Caco-2 (cell line): ENCODE measurements at places on chromosomes 11 and 22. TPM values are rescaled to one million over a fixed set of nuclear protein-coding genes. Genes with fewer than 3 reads are reported as not detected.

Gene SCO2
- total RNA-seq = 3.0 and 6.5 TPM in 2 replicates

GRCh38 chr22:45962756-45963324 lies 14.1 kb downstream of the WNT7B start:
- DNase-seq = no peak
- no peaks in the 10 kb centered on the region for H3K36me3 ChIP-seq
- H3K4me1 ChIP-seq = peaks cover 13% of the 10 kb centered on the region
- H3K27me3 ChIP-seq = no peaks in the 10 kb centered on the region
- H3K27ac ChIP-seq = no peak overlapping the region

DNA sequence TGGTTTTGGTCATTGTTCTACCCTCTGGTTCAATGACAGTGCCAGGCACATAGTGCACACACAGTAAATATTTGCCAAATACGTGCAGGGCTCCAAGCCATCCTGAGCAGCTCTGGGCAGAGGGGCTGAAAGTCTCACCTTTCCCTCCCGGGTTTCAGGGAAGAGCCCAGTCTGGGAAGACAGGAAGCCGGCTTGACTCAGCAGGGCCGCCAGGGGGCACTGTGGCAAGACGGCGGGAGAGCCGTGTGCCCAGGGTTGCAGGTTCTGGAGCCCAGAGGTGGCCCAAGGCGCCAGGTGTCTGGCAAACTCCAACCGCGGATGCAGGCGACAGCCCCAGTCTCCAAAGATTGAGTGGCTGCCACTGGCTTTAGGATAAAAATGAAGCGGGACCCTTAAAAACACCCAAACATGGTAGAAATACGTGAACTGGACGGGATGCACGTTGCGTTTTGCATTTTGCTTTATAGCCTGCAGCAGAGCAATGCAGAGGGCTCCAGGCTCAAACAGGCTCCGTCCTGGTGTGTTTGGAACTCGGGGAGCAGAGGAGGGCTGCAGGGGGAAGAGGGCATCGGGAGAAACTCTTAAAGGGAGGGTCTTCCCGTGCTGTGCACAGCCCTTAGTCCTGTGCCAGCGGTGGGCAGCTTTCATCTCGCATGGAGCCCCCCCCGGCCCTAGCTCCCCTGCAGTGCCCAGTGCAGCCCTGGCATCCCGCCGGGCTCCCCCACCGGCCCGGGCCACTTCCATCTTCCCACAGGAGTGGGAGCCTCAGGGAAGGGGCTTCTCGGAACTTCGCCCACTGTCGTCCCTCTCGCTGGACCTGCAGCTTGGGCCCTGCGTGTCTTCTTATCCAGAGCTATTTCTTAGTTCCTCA lies 10.7 kb downstream of the KRTAP5-5 start:
- DNase-seq = peak; percentile 14
- no peak overlapping the region for H3K4me3 ChIP-seq
- no peaks in the 10 kb centered on the region for H3K4me1 ChIP-seq

Gene OR8D1
- not detected in 2 replicates for total RNA-seq

- H3K27me3 ChIP-seq = no peaks in the 10 kb centered on the region
- no peak overlapping the region for H3K27ac ChIP-seq
- H3K4me1 ChIP-seq = peaks cover 18% of the 10 kb centered on the region
- peaks cover 1% of the 10 kb centered on the region; the same call in 1 of the 2 replicates for H3K36me3 ChIP-seq
- H3K4me3 ChIP-seq = no peak overlapping the region
Measured at GRCh38 chr22:32811788-32812545, 10.5 kb downstream of the TIMP3 start.

DNA sequence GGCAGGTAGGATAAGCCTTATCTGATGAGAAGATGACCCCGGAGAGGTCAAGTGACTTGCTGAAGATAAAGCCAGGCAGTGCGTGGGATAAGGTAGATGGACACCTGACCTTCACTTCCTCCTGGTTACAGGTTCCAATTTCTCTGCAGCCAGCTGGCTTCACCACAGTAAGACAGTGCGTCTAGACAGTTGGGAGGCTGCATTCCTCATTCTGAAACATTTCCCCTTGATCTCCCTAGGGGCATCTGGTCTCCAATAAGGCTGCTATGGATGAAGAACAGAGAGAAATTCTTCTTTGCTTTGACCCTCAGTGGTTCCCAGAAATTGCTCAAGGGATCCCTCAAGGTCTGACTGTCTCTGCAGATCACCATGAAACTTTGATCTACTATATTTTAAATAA lies 211.3 kb downstream of the MYO18B start:
- H3K36me3 ChIP-seq = no peaks in the 10 kb centered on the region
- no peak for DNase-seq
- H3K27ac ChIP-seq = no peak overlapping the region
- no peak overlapping the region for H3K4me3 ChIP-seq
- no peaks in the 10 kb centered on the region for H3K4me1 ChIP-seq
- H3K27me3 ChIP-seq = no peaks in the 10 kb centered on the region; the same call in 1 of the 2 replicates

DNA sequence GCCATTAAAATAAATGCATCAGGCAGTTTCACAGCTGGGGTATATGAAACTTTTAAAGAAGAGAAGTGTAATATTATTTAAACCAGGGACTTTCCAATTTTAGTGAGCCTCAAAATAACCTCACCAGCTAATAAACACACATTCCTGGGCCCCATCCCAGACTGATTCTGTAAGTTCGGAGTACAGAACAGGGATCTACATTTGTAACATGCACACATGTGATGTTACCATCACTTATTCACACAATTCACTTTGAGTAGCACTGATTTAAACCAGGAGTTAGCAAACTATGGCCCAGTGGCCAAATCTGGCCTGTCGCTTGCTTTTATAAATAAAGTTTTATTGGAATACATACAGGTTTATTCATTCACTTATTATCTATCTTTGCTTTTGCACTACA lies 62.0 kb downstream of the STK33 start:
- no peaks in the 10 kb centered on the region for H3K4me1 ChIP-seq
- H3K36me3 ChIP-seq = no peaks in the 10 kb centered on the region
- no peaks in the 10 kb centered on the region for H3K27me3 ChIP-seq
- H3K4me3 ChIP-seq = no peak overlapping the region
- no peak for DNase-seq

DNA sequence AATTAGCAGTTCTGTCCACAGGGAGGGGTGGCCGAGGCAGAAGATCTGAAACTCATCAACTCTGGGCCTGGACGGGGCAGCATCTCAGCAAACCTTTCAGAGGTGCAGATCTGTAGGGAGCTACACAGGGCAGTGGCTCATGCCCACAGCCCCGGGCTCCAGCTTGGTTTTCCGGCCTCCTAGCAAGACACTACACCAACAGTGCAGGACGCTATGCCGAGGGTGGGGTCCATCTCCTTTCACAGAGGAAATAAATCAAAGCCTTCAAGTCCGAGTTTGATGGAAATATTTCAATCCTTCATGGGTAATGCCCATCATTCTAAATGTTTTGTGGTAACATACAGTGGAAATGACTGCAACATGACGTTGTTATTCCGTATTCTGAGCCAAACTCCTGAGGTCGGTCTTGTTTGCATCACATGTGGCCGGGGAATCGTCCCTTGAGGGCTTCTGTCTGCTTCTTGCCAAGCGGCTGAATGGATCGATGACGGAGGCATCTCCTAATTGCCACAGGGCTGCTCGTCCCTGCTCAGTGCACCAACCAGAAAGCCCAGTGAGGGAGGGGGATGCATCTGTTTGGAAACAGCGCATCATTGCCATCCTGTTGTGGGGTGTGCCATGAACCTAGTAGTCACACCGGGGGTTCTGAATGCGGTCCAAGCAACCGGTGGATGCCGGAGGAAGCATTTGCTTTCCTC lies 30.0 kb downstream of the LINC01488 start:
- no peaks in the 10 kb centered on the region for H3K27me3 ChIP-seq
- peak; percentile 29 for DNase-seq
- peaks cover 5% of the 10 kb centered on the region; the same call in 1 of the 2 replicates for H3K4me1 ChIP-seq
- no peak overlapping the region for H3K4me3 ChIP-seq
- no peaks in the 10 kb centered on the region for H3K36me3 ChIP-seq

- H3K36me3 ChIP-seq = no peaks in the 10 kb centered on the region
- H3K4me1 ChIP-seq = peaks cover 15% of the 10 kb centered on the region
- no peaks in the 10 kb centered on the region for H3K27me3 ChIP-seq
Measured at GRCh38 chr11:61712314-61712713, 32.1 kb downstream of the DAGLA start.

GRCh38 chr11:79331203-79331901 lies 109.5 kb downstream of the TENM4 start:
- no peak overlapping the region for H3K4me3 ChIP-seq
- H3K27ac ChIP-seq = no peak overlapping the region
- no peak for DNase-seq
- H3K27me3 ChIP-seq = peaks cover 1% of the 10 kb centered on the region; the same call in 1 of the 2 replicates

Gene SYCE3
- not detected in 2 replicates for total RNA-seq

- peak overlapping the region; percentile 74 for H3K4me3 ChIP-seq
- H3K36me3 ChIP-seq = no peaks in the 10 kb centered on the region; the same call in 1 of the 2 replicates
- H3K27me3 ChIP-seq = no peaks in the 10 kb centered on the region
- H3K27ac ChIP-seq = peak overlapping the region; percentile 100
- peaks cover 14% of the 10 kb centered on the region; the same call in 1 of the 2 replicates for H3K4me1 ChIP-seq
Measured at GRCh38 chr11:57668434-57668782, 494 bp downstream of the ZDHHC5 start.

GRCh38 chr11:105357146-105357545 lies 217.6 kb upstream of the CARD18 start:
- H3K27me3 ChIP-seq = no peaks in the 10 kb centered on the region
- no peak for DNase-seq
- H3K27ac ChIP-seq = no peak overlapping the region
- H3K36me3 ChIP-seq = no peaks in the 10 kb centered on the region

GRCh38 chr22:37409459-37410050 lies 17.7 kb downstream of the ELFN2 start:
- no peaks in the 10 kb centered on the region for H3K4me1 ChIP-seq
- DNase-seq = no peak
- H3K27ac ChIP-seq = no peak overlapping the region
- H3K36me3 ChIP-seq = no peaks in the 10 kb centered on the region
- H3K4me3 ChIP-seq = no peak overlapping the region

DNA sequence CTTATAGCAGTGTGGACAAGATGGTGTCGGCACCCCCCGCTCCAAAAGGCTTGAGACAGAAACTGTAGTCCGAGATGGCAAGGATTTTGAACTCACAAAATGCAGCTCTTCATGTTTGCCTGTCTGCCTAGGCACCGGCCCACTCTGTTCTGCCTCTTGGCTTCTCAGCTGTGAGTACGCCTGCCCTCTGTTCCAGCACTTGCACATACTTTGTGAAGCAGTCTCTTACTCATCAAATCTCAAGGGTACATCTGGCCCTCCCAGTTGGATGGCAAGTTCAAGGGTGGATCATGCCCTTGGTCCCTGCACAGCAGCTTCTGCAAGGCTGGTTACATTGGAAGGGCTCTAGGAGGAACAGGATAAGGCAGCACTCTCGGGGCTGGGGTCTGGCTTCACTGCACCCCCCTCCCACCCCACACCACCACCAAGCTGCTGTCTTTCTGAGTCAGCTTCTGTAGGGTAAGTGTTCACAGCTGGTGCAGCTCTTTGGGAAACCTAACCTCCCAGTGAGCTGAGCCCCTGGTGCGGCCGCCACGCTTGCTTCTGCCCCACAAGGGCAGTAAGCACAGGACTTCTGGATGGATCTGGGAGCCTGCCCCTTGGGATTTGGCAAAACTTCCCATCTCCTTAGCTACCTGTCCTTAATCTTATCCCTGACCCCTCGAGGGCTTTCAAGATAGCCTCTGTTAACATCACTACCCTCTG lies 37.2 kb downstream of the FAM83F start:
- H3K27me3 ChIP-seq = no peaks in the 10 kb centered on the region
- no peaks in the 10 kb centered on the region for H3K4me1 ChIP-seq
- DNase-seq = no peak
- no peak overlapping the region for H3K4me3 ChIP-seq
- H3K36me3 ChIP-seq = no peaks in the 10 kb centered on the region
- no peak overlapping the region for H3K27ac ChIP-seq

DNA sequence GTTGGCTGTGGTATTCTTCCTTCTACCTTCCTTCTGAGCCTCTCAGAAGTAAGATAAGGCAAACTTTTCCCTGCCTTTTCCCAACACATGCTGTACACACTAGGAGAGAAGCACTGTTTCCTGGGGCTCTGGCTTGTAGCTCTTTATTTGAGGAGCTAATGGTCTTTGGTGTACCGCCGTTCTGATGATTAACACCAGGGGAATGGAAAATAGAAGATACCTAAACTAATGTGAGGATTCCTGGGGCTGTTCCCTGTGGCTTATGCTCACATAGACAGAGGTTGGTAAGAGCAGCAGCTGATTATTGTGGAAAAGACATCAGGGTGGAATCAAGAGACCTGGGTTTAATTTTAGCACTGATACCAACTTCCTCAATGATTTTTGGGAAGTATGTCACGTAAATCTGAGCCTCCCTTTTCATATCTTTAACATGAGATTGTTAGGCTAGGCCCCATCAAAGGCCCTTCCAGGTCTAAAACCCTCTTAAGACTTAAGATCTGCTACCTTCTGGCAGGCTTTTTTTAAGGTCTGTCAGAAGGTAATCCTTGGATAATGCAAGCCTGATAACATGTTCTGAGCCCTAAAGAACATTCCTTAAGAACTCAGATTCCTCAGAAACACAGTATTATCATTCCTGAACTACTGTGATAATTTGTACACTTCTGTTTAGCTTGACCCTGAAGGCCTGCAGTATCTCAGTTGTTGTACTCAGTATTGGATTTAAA lies 24.8 kb upstream of the RCE1 start:
- no peak for DNase-seq
- H3K36me3 ChIP-seq = no peaks in the 10 kb centered on the region; the same call in 1 of the 2 replicates
- H3K27ac ChIP-seq = peak overlapping the region; percentile 48
- peaks cover 41% of the 10 kb centered on the region for H3K4me1 ChIP-seq
- no peak overlapping the region for H3K4me3 ChIP-seq
- H3K27me3 ChIP-seq = no peaks in the 10 kb centered on the region

- peak; percentile 83 for DNase-seq
- 0 out of 2 replicates have a peak, but pooled peaks cover 5% of the 10 kb centered on the region for H3K4me1 ChIP-seq
- no peaks in the 10 kb centered on the region for H3K36me3 ChIP-seq
- H3K27ac ChIP-seq = peak overlapping the region; percentile 81
Measured at GRCh38 chr11:62054484-62055121, 69.2 kb upstream of the INCENP start.

DNA sequence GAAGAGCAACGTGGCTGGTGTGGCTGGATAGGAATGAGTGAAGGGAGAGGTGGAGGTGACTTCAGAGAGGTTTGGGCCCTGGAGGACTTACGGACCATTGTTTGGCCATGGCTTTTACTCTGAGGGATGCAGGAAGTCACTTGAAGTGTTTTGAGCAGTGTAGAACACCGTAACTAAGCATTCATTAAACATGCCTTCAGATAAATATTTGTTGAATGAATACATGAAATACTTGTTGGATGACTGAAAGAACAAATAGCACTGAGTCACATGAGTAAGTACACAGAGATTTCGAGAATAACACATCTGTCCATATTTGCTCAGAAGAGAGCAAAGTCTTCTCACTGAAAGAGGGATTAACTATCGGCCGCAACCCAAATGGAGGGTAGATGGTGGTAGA lies 182.7 kb upstream of the SNX19 start:
- H3K4me1 ChIP-seq = peaks cover 21% of the 10 kb centered on the region
- H3K27ac ChIP-seq = peak overlapping the region; percentile 57
- H3K4me3 ChIP-seq = no peak overlapping the region

DNA sequence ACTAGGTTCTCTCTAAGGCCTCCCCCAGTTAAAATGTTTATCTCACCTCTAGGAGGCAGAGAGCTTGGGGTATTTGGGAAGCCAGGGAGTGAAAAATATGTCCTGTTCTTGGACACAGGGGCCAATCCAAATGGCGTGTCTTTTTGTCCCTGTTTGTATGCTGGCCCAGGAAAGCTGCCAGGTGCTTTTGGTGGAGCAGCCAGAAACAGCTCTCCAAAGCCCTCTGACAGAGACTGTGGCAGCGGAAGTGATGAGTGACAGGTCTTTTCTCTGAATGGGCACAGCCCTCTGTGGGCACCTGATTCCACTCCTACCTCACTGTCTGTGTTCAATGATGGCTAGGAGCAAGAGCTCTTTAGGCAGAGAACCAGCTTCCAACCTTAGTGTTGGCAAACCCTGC lies 106.4 kb upstream of the KIRREL3 start:
- H3K27me3 ChIP-seq = no peaks in the 10 kb centered on the region
- no peak overlapping the region for H3K27ac ChIP-seq
- H3K4me3 ChIP-seq = no peak overlapping the region
